ENCODE measurements at places on chromosomes 4 and X. TPM values are rescaled to one million over a fixed set of nuclear protein-coding genes. Genes with fewer than 3 reads are reported as not detected.

- DNase-seq, result no peak
Observed at GRCh38 chr4:48470137-48470536, 13.0 kb upstream of the SLC10A4 start.

DNA sequence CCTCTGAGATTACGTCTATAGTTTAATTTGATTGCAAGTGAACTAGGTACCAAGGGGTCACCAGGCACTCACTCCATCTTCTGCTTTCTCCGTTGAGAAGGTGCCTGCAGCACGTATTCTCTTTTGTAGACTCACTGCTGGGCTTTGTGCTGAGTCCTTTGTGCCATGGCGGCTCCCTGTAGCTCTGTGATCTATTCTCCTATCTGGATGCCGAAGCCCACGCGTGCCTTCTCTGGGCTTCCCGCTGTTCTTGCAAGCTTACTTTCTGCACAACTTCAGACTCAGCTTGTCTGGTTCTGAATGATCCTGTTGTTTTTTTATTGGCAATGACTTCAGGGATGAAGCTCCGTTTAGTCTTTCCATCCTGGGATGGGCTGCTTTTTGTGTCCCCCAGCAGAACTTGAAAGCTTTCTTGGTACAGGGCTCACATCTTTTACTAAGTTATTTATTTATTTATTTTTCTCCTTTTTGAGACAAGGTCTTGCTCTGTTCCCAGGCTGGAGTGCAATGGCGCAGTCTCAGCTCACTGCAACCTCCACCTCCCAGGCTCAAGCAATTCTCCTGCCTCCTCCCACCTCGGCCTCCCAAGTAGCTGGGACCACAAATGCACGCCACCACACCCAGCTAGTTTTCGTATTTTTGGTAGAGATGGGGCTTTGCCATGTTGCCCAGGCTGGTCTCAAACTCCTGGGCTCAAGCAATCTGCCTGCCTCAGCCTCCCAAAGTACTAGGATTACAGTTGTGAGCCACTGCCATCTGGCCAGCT, 100.9 kb upstream of the NKX1-1 start:
- DNase-seq, result no peak

CSN1S1 gene
- total RNA-seq, result not detected

AFF2 gene
- 1.5 TPM for total RNA-seq

DNA sequence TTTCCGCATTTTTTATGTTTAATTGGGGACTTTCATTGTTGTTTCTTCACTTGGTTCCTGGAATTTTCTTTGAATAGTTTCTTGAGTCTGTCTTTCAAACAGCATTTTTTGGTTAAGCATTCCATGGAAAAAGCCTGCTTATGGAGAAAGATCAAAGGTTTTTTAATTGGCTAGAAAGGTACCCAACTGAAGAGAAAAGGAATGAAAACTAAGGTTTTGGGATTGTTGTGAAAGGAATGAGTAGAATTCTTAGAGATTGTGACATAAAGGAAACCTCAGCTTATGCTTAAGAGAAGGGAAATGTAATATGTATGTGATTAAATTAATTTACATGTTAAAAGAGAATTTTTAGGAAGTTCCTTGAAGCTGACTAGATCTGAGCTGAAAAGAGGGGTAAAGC, 82.8 kb downstream of the CCKAR start:
- DNase-seq, result no peak

DNA sequence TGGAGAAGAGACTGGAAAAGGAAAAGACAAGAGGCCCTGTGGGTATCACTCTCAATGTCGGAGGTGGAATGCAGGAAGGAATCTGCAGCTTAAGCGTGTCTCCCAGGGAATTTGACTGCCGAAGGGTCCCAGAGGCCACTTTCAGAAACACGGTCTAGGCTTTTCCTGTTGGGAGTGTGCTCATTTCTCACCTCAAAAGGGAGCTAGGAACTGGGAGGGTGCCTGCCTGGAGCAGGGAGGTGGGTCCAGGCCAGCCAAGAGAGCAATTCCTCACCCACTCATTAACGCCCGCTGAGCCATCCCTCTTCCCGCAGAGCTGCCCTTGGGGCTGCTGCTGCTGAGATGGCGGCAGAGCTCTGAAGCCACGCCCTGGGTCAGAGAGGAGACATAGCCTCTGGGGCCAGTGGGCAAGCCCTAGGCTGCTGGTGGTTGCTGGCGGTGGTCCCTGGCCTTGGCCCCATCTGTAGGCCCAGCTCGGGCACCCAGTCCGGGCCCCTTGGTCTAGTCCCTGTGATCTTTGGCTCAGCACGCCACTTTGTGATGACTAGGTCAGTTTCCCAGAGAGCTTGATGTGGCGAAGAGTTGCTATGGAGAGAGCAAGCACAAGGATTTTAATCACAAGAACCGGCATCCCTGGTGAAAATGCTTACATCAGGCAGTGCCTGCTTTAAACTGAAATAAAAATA, 4.1 kb downstream of the ZNF185 start:
- no peak for DNase-seq

CFAP99 gene
- total RNA-seq, result not detected

PFKFB1 gene
- total RNA-seq, result 0.93 TPM

DDIT4L gene
- total RNA-seq, result 0.76 TPM

DNA sequence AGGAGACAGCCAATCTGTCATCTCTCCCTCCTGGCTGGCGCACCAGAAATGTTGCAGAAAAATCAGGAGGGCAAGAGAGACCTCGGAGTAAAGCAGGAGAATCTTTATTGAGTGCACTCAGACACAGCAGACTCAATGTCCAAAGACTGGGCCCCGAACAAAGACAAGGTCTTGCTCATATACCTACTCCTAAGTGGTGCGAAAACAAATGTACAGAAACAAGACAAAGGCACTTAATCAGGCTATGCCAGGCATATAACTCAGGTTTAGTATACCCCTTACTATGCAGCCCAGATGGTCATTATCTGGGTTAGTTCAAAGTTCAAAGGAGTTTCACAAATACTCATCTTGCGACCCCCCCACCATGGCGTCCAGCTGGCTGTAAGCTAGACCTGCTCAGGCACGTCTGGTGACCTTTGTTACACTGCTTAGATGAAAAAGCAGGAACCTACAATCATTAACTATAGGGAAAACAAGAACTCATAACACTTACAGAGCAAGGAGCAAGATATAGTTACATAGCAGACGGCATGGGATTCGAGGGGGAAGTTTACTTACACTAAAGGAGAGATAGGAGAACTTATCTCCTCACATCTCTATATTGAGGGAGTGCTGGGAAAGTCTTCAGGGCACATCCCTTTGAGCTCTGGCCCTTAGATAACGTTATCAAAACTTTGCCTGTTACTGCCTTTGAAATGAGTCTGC, 27.5 kb downstream of the SULT1E1 start:
- no peak for DNase-seq

PRPS2 gene
- 115 TPM for total RNA-seq

ETNPPL gene
- not detected for total RNA-seq

PRPS1 gene
- 101 TPM for total RNA-seq
